ENCODE measurements at places on chromosomes 5 and 9.
A peak's percentile ranks its signal among the peaks of the same experiment; 100 is the strongest.

DNA sequence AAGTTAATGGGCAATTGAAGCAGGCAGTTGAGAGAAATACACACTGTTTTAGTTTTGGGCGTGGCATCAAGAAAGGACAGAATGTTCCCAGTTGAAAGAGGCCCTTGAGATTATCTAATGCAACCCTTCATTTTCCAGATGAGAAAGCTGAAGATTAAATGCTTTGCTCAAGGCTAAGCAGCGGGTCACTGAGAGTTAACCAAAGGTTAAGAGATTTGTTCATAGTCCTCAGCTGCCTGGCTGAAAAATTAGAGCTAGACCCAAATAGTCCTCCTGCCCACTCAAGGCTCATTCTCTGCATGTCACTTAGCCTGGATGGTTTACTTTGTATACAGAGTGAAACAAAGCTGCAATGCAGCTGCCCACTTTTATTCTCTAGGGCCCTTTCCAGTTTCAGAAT is 46.7 kb upstream of the MAMDC2 start:
- peak; percentile 33 for DNase-seq

GRCh38 chr5:65816729-65817128 is 94.7 kb downstream of the NLN start:
- no peak for DNase-seq

DNA sequence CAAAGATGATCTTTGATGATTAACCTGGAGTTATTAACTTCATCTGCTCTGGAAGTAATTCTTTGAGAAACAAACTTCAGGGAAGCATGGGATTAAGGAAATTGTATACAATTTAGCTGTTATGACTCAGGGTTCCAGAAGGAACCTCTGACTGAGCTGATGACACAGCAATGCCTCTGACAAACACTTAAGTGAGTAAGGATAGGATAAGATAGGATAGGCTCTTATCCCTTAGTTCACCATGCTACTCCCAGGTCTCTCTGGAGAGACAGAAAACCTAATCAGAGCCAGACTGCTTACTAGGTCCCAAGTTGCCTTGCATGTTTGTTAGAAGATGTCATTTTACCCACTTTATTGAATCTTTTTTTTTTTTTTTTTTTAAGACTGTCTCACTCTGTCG is 12.6 kb upstream of the TMEM38B start:
- no peak for DNase-seq

GRCh38 chr5:82596451-82596850 is 318.3 kb upstream of the RPS23 start:
- DNase-seq: no peak

- DNase-seq: no peak
Measured at GRCh38 chr5:179146277-179146676, 86.1 kb downstream of the ZNF354C start.

Data from NCI-H1436 treated with DMSO at 0.1 percent for 48 hours (cell line).